ENCODE measurements at places on chromosomes 13 and 19.

GRCh38 chr13:26658448-26659385 lies 101.2 kb downstream of the WASF3 start:
- no peak for DNase-seq

DNA sequence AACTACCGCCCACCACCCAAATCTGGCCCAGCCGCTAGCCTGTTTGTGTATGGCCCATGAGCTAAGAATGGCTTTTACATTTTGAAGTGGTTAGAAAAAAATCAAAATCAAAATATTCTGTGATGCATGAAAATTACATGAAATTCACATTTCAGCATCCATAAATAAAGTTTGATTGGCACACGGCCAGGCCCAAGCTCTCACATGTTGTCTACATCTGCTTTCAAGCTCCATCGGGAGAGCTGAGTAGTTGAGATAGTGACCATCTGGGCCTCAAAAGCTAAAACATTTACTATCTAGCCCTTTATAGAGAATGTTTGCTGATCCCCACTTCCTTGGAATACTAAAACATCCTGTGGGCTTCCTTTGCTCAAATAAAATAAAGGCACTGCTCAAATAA lies 14.5 kb downstream of the RFX2 start:
- DNase-seq = no peak

DNA sequence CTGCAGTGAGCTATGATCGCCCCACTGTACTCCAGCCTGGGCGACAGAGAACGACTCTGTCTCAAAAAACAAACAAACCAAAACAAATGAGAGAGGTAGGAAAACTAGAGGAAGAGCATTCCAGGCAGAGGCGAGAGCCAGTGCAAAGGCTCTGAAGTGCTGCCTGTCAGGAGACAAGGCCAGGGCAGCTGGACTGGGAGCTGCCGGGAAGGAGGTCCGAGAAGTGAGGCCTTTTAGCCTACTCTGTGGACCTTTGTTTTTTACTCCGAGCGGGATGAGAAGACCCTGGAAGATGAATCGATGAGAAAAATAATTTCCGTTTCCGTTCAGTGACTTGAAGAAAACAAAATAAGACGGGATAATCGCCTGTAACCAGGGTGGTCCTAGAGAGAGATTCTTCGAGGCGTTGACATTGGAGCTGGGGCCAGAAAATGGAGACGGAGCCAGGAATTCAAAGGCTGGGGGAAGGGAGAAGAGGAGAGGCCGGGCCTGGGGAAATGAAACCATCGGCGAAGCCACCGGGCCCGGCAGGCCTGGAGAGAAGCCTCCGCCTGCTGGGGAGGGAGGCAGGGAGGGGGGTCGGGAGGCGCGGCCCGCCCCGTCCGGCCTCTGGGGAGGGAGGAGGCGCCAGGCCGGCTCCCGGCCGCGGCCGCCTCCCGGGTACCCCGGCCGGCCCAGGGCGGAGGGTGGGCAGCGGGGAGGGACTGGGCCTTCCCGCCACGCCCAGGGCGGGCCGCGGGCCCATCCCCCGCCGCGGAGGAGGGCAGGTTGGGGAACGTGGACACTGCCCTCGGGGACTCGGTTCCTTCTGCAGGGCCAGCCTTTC lies 7.8 kb upstream of the SERTAD1 start:
- peak; percentile 44 for DNase-seq

GRCh38 chr13:47215736-47216135 lies 318.9 kb upstream of the HTR2A start:
- DNase-seq = no peak

DNA sequence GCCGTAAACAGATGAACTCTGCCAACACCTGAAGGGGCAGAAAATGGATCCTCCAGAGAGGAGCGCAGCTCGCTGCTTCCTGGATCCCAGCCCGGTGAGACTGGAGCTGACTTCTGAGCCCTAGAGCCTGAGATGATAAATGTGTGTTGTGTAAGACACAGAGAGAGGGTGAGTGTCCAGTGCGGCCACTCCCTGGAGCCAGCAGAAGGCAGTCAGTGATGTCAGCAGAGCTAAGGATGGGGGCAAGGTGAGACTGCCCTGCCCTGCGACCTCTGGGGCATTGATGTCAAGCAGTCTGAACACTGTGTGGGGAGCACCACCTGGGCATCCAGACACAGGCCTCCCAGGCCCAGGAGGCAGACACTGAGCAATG lies 9.7 kb upstream of the SLC35E1 start:
- DNase-seq = no peak

DNA sequence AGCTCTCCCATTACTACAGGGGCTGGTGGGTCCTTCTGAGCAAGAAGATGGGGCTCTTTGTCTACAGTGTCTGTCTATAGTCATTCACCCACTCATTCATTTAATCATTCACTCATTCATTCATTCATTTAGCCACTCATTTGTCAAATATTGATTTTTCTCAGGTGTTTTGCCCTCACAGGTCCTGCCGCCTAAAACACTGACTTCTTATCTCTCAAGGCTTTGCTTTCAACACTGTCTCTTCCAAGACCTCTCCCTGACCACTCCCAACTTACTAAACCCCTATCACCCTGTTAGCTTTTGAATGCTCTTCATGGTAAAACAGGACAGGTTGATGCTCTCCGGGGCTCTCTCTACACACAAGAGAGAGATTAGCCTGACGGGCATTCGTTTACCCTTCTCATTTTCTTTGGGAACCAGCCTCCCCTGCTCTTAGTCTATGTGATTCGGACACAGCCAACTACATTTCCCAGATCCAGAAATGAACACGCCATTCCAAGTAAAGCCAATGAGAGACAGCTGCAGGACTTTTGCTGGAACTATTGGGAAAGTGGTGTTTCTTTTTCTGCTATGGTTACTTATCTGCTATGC lies 22.7 kb downstream of the FAM187B start:
- no peak for DNase-seq

- no peak for DNase-seq
Observed at GRCh38 chr19:15372470-15372869, 7.1 kb downstream of the AKAP8 start.

- no peak for DNase-seq
Observed at GRCh38 chr13:112837371-112838037, 131.5 kb upstream of the MCF2L start.

GRCh38 chr13:76751278-76751677 lies 134.9 kb downstream of the KCTD12 start:
- DNase-seq = no peak

- DNase-seq = no peak
Observed at GRCh38 chr13:103908911-103909310, 842.7 kb upstream of the SLC10A2 start.

- DNase-seq = no peak
Observed at GRCh38 chr13:31747966-31748365, 8.6 kb downstream of the RXFP2 start.

DNA sequence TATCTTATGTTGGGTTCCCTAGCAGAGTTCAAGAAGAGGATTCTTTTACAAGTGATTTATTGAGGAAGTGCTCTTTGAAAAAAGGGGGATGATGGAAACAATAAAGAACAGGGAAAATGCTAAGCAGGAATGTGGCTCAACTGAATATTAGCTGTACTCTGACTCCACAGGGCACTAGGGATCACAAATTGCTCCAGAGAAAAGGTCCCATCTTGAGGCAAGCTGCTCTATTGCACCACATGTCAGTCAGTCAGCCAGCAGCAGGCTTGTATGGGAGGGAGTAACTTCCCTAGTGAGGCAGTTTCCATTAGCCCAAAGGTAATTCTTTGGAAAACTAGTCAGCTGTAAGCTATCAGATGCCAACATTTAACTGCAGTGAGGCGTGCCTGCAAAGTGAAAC lies 73.3 kb upstream of the FNDC3A start:
- DNase-seq = no peak

DNA sequence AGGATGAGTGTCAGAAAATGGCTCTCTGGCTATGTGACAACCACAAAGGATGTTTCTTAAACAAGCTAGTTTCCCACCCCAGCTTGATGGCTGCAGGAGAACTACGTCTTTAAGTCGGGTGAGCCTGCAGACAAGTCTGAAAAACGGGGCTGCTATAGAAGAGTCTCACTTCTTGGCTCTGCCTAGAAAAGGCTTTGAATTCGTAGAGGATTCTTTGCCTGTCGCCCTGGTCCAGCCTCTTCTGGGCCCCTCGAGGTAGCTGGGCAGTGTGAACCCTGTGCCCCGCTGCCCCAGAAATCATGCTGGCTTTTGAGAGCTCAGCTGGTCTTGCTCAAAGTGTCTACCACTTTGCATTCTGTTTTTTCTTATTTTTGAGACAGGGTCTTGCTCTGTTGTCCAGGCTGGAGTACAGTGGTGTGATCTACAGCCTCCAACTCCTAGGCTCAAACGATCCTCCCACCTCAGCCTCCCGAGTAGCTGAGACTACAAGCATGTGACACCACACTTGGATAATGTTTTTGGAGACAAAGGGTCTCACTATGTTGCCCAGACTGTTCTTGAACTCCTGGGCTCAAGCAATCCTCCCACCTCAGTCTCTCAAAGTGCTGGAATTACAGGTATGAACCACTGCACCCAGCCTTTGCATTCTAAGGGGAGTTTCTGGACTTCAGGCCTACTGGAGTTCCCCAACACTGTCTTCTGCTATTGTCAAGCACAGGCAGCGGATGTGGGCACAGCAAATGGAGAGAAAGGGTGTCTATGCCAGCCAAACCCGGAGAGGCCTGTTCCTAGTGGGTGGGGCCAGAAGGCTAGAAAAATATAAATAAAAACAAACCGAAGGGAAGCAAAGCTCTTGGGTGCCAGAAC lies 6.5 kb downstream of the CEBPA start:
- no peak for DNase-seq

- no peak for DNase-seq
Observed at GRCh38 chr13:19772306-19772705, 10.4 kb downstream of the PSPC1 start.

GRCh38 chr19:58091251-58091995 lies 6.6 kb downstream of the ZSCAN18 start:
- no peak for DNase-seq

All from memory B cell (primary cell).